Activated naive CD4-positive, alpha-beta T cell (primary cell): ENCODE measurements at places on chromosomes 6 and 20.
A peak's percentile ranks its signal among the peaks of the same experiment; 100 is the strongest.

- no peak for DNase-seq
Measured at GRCh38 chr6:158474961-158475343, 84.9 kb upstream of the TMEM181 start.

- DNase-seq, result no peak
Measured at GRCh38 chr6:16903470-16903869, 142.2 kb upstream of the ATXN1 start.

GRCh38 chr20:60754856-60755255 lies 497.2 kb upstream of the CDH4 start:
- no peak for DNase-seq

- DNase-seq, result no peak
Measured at GRCh38 chr20:62118113-62119043, 3.9 kb upstream of the LSM14B start.

DNA sequence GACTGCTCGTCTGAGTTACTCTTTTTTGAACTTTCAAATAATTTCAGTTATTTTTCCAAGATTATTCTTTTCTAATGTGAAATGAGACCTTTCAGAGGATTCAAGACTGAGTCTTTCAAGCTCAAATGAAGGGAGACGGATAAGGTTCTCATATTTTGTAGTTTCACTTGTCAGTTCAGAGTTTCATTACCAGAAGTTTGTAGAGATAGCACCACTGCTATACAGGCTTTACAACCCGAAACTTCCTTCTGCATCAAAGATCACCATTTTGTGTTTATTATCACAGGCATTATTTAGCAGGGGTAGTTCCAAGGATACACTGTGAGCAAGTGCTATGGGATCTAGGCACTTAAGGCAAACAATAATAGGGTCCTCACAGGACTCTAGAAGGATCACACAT lies 74.7 kb upstream of the EPHA7 start:
- no peak for DNase-seq

DNA sequence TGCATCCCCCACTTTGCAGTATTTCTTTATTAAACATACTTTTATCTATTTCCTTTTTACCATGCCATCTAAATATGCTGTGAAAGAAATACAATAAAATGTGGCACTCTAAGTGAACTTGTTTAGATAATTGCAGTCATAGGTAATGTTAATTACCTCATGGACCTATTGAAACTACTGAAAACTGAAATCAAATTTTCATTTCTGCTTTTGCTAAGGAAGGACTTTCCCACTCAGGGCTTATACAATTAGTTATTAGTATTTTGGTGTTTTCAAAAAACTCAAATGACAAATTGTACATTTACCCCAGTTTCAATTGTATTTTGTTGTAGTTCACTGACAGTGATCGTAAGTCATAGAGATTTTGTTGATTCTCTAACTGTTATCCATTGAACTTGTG lies 88.4 kb downstream of the ID4 start:
- DNase-seq, result no peak

- DNase-seq, result no peak
Measured at GRCh38 chr20:38157635-38158495, 7.2 kb downstream of the TGM2 start.

- DNase-seq, result peak; percentile 39
Measured at GRCh38 chr6:42898891-42899361, 16.9 kb upstream of the PTCRA start.

GRCh38 chr20:47557218-47557617 lies 55.5 kb downstream of the NCOA3 start:
- no peak for DNase-seq

DNA sequence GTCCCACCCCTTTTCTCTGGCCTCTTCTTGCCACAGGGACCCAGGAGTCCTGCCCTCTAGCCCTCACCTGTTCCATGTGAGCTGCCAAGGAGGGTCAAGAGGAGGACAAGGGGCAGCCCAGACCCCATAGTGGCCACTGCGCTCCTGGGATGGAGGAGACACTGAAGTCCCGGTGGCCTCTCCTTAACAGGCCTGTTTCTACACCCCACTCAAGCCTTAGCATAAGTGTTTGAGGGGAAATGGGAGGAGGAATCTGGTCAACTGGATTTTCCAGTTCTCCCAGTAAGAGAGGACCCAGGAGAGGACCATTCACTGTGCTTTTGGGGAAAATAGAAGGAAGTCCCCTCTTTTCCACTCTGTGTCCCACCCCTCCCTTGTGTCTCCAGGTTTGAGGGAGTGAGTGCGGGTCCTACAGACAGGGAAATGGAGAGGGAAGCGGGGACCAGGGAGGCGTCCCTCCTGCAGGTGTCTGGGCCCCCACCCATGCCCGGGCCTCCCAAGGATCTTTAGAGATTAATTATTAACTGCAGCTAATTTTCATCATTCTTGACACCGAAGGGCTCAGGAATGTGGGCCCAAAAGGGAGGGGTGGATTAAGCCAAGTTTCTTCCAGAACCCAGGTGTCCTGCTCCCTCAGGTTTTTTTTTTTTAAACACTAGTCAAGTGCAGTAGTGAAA lies at the start of gene SFTA2:
SFTA2 (minus strand) TSS at position 202 of the 677 bp plus-strand sequence; CDS start at position 128, 74 bp downstream.
- DNase-seq, result no peak

DNA sequence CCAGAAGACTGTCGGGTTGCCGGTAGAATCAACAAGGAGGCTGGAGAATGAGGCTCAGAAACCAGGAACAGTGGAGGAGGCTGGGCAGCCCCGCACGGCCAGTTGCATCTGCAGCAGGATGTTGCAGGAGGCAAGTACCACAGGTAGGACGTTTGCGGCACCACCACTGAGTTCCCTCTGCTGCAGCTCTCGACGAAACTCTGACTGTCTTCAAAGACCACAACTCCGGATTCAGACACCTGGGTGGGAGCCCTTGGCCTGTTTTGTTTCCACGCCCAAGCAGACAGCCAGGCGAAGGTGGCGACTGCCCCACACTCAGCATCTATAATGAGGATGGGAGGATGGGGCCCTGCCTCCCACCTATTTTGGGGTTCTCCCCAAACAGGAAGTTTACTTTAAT lies 218.2 kb downstream of the ZDHHC14 start:
- DNase-seq, result no peak

DNA sequence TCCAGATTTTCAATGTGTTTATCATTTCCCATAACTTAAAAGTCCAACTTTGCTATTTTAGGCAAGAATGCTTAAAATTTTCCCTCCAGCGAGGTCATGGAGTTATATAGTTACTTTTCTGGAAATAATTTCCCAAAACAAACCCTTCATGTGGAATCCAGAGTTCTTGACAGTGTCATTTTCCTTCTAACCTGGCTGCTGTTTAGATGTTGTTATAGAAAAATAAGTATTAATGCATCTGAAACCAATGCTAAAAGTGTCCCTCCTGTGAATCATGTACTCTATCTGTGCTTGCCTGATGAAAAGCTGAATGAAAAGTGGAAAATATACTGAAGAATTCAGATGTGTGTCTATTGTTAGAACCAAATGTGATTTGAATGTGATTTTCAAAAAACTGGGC lies 245.3 kb upstream of the HSF2 start:
- DNase-seq, result no peak

- no peak for DNase-seq
Measured at GRCh38 chr6:45116714-45117410, 211.3 kb upstream of the RUNX2 start.

DNA sequence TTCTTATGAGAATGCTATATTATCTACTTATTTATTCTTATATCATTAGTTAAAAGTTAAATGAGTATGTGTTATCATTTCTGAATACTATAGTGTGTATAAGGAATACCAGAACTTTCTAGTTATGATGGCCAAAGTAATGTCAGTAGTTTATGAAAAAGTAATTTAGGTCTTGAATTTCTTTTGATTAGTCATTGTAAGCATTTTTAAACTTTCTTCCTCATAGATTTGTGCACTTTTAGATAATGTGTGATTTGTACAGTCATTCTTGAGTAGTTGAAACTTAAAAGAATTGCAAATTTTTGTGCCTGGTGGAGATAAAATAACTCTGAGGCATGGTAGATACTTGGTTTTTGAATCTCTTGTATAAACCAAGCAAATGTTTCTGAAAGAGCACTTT lies 311.3 kb downstream of the CDKAL1 start:
- no peak for DNase-seq

DNA sequence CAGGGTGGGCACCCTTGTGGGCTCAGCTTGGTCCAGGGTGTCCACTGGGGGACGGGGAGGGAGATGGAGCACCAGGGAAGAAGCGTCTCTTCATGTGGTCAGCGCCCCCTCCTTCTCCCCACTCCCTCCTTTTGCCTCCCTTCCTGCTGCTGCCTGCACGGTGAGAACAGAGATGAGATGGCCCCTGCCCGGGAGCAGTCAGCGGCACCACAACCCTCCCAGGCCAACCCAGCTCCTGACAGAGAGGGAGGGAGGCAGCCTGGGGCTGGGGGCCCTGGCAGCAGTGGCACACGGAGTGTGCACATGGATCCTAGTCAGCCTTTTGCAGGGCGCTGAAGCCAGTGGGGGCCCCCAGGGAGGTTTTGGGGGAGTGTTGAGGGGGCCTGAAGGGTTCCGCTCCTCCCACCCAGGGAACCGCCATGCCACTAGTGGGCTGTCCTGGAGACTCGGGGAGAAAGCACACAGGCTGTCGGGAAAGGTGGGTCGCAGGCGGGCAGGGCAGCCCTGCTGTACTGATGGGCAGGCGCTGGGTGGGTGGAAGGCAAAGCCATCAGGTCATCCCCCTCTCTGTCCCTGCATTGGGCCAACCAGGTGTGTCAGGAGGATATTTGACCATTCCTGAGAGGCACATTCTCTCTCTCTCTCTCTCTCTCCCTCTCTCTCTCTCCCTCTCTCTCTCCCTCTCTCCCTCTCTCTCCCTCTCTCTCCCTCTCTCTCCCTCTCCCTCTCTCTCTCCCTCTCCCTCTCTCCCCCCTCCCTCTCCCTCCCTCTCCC lies 94.3 kb upstream of the BHLHE23 start:
- DNase-seq, result no peak

GRCh38 chr6:157025437-157025836 lies 248.3 kb downstream of the ARID1B start:
- no peak for DNase-seq
